ENCODE measurements at places on chromosomes 2 and 18. TPM values are rescaled to one million over a fixed set of nuclear protein-coding genes. Genes with fewer than 3 reads are reported as not detected.

The NPAS2 gene
- total RNA-seq = 11.4 TPM

The BOLL gene
- not detected for total RNA-seq

The KIAA2012 gene
- total RNA-seq = not detected

The CXCR1 gene
- total RNA-seq = 5.3 TPM

DNA sequence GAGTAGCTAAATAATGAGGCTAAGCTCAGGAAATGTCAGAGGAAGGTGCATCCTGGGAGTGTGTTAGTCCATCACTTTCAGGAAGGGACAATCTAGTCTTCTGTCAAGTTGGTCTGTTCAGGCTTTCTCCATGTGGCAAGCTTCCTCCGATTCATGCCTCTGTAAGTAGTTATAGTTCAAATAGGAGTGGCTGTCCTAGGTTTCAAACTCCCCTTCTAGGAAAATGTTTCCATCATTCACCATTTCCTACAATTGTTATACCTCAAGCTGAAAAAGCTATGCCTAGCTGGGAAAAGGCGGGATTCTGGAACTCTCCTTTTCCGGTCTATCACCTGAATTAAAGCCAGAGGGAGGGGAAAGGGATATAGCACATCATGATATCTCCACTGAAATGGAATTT lies 287.7 kb upstream of the ZSWIM2 start:
- no peak overlapping the region for H3K27ac ChIP-seq
- no peaks in the 10 kb centered on the region for H3K27me3 ChIP-seq
- DNase-seq = no peak
- H3K4me1 ChIP-seq = no peaks in the 10 kb centered on the region

DNA sequence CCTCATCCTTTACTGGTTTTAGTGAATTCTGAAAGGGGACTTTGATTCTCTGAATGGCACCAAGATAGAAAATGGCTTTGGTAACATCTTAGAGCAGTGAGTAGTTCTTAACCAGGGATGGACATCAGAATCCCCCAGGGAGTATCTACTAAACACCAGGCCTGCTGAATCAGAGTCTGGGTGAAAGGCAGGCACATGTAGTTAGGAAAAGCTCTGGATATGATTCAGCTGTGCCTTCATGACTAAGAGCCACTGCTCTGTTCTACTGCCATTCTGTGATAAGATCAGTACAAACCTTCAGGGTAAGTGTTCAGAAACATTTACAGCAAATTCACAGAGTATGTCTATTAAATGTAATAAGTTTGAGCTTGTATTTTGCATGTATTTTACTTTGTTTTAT lies 46.2 kb upstream of the B3GNT2 start:
- no peaks in the 10 kb centered on the region for H3K36me3 ChIP-seq
- no peak for DNase-seq
- no peaks in the 10 kb centered on the region for H3K27me3 ChIP-seq
- no peak overlapping the region for H3K27ac ChIP-seq
- no peaks in the 10 kb centered on the region for H3K4me1 ChIP-seq
- no peak overlapping the region for H3K4me3 ChIP-seq

DNA sequence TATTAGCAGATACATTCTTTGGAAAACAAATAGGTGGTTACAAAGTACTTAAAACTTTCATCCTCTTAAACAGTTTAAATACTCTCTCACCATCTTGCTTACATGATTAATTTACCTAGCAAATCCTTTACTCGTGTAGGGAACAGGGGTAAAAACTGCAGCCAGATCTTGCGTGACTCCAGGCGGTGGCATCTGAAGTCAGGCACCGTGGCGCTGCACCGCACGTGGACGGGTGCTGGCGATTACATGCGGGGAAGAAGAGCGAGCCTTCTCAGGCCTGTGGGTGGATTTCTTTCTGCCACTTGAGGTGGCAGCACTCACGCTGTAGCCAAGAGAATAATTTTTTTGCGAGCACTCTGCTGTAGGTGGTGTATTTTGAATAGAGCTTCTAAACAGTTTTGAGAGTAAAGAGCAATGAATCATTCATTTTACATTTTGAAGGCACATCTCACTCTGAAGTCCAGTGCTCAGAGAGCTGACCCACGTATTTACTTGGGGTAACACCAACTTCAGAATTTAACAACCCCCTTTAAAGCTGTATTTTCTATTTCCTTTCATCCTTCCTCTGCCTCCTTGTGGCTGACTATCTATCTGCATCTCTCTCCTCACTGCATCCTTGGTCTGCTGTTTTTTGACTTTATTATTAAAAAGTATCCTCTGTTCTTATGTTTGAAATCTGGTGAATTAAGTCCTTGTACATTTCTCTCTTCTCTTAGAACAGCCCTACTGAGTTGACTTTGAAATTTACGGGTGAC lies 68.9 kb downstream of the EPAS1 start:
- peaks cover 72% of the 10 kb centered on the region for H3K4me1 ChIP-seq
- H3K27ac ChIP-seq = peak overlapping the region; percentile 53
- peaks cover 91% of the 10 kb centered on the region for H3K36me3 ChIP-seq

DNA sequence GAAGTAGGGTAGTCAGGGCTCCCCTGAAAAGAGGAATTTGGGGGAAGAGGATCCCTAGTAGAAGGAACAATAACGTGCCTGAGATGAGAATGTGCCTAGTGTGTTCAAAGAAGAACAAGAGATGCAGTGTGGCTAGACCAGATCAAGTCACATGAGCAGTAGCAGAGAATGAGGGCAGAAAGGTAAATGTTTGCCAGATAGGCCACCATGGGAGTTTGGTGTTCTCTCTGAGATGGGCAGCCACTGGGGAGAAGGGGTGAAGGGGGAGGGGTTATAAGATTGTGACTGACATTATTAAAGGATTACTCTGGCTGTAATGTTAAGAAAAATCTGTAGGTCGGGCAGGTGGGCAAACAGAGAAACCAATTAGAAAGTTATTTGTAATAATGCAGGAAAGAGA lies 166.0 kb downstream of the LCLAT1 start:
- no peaks in the 10 kb centered on the region for H3K27me3 ChIP-seq
- no peak for DNase-seq
- no peak overlapping the region for H3K4me3 ChIP-seq
- no peaks in the 10 kb centered on the region for H3K36me3 ChIP-seq
- peaks cover 9% of the 10 kb centered on the region for H3K4me1 ChIP-seq

DNA sequence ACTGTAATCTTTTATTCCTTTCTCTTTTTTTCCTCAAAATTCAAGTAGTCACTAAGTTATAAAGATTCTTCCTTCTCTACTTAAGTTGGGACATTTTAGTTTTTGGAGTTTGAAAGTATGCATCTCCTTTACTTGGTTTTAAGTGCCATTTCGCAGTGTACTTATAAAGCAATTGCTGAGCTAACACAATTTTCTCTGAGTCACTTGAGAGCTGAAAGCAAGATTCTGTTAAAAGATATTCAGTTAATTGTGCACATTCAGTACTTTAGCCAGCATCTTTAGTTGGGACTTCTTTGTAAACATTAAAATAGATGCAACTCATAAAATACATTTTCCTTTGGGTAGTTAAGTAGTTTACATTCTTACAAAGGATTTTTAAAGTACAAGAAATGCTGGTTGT lies 136.0 kb downstream of the GFPT1 start:
- H3K27me3 ChIP-seq = no peaks in the 10 kb centered on the region
- no peak overlapping the region for H3K4me3 ChIP-seq
- H3K27ac ChIP-seq = no peak overlapping the region
- no peaks in the 10 kb centered on the region for H3K4me1 ChIP-seq
- no peak for DNase-seq
- H3K36me3 ChIP-seq = peaks cover 8% of the 10 kb centered on the region

DNA sequence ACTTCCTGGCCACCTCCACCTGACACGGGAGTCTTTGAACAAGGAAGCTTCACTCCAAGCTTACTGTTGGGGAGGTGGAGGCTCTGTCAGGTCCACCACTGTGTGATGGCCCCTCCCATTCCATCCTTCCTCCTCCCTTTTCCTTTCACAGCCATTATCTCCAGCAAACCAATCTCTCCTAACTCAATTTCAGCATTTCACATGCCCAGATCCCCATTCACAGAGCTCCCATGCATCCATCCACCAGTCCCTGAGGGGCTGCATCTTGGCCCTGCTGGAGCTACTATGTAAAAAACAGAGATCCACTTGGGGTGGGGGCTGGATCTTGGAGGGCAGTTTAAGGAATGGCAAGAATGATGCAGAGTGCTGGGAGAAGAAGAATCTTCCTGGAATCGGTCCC lies 129.0 kb upstream of the COPS8 start:
- no peak overlapping the region for H3K4me3 ChIP-seq
- H3K27me3 ChIP-seq = peaks cover 4% of the 10 kb centered on the region
- no peak overlapping the region for H3K27ac ChIP-seq
- no peaks in the 10 kb centered on the region for H3K36me3 ChIP-seq
